IMR-90 (cell line): ENCODE measurements at places on chromosomes 13 and 19. TPM values are rescaled to one million over a fixed set of nuclear protein-coding genes. Genes with fewer than 3 reads are reported as not detected.

- DNase-seq, result peak; percentile 24
Measured at GRCh38 chr19:54030895-54031586, 32.7 kb downstream of the VSTM1 start.

- no peak for DNase-seq
Measured at GRCh38 chr13:77911751-77912150, 6.9 kb downstream of the EDNRB start.

- no peak for DNase-seq
Measured at GRCh38 chr13:91904005-91904404, 505.6 kb downstream of the GPC5 start.

DNA sequence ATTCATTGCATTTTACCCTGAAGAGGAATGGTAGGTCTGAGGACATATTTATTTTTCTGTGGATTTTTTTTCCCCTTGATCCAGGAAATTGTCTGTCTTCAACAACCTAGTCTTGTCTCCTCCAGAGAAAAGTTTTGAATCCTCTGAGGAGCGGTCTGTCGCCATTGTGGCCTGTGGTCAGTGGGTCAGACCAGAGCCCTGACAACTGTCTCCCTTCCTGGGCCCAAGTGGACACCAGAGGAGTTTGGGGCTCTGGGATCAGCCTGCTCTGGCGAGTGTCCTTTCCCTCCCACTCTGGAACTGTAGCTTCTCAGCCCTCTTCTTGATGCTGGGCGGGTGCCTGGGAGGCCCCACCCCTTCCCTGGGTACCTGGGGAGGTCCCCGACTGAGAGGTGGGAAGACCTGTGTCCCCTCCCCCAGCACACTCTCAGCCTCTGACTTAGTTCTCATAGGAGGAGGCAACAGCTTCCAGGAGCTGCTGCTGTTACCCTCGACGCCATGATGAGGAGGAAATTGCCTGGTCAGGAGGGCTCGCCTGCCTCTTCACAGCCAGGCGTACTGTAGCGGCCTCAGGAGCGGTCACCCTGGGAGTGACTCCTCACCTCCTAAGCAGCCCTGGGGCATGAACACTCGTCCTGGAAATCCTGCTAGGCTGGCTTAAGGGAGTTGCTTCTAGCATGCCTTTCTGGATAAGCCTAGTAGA lies 110.3 kb downstream of the GGACT start:
- no peak for DNase-seq

DNA sequence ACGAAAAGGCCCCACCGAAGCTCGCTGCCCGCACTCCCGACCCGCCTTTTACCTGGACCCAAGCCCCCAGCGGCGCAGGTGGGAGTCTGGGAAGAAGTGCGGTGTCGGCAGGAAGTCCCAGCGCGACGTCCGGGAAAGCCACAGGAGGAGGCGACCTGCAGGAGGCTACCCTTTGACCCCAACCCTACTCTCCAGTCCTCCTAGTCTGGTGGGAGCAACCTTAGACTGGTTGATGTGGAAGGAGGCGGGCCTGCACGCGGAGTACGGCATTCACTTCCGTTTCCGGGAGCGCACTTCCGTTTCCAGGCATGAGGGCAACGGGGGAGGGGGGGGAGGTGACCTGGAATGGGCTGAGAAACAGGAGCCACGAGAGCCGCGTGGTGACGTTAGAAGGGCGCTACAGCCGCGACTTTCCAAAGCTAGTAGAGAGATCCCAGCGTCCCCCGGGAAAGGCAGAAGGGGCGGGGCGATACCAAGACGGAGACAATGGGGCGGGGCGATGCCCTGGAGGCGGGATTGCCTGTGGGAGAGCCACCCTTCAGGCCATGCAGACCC lies 28.5 kb downstream of the ZNF266 start:
- peak; percentile 92 for DNase-seq

DNA sequence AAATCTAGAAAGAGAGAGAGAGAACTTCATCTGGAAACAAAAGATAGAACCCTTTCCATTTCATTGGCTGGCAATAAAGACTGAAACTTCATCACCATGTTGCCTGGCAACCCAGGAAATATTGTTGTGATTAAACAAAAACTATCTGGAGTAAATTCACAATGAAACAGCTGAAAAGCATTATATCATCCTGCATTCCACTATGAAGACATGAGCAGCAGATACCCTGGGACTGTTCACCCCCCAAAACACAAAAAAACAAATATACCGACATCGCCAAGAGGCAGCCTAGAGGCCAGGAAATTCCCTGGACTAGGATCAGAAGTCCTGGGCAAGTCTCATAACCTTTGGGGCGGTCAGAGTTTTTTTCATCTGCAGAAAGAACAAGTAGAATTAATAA lies 158.3 kb downstream of the FOXO1 start:
- DNase-seq, result no peak

Gene FAAP24
- total RNA-seq, result 2.2 TPM in 2 replicates

Gene KASH5
- not detected in 2 replicates for total RNA-seq

Gene TTC9B
- total RNA-seq, result not detected in 2 replicates
